ENCODE measurements at places on chromosomes 4 and X.
A peak's percentile ranks its signal among the peaks of the same experiment; 100 is the strongest.

DNA sequence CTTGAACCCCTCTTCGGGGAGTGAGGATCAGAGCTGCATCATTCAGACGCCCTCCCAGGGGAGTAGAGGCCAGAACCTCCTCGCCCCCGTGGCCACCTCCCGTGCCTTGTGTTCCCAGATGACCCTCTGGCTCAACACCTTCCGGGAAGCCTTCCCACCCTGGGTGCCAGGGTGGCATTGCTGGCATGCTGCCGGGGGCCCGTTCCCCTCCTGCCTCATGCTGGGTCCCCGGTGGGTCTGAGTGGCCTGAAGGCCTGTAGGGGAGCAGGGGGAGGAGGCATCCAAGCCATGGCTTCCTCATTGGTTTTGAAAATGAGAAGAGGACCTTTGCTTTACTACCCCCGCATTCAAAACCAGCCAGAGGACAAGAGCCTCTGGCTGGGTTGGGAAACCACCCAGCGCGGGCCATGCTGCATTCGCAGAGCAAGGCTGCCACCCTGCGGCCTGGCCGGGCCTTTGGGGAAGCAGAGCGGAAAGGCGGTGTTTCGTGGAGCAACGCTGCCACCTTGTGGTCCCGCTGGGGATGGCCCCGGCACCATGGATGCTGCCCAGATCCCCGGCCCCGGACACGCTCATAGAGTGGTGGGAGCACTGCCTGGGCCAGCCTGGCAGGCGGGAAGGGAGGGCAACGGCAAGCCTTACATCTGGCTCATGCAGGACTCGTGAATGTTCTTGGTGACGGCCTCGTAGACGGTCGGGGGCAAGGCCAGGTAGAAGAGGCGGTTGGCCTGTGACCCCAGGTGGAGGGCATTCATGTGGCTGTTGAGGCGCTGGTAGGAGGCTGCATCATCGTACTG, 11.9 kb downstream of the G6PD start:
- no peak for DNase-seq

DNA sequence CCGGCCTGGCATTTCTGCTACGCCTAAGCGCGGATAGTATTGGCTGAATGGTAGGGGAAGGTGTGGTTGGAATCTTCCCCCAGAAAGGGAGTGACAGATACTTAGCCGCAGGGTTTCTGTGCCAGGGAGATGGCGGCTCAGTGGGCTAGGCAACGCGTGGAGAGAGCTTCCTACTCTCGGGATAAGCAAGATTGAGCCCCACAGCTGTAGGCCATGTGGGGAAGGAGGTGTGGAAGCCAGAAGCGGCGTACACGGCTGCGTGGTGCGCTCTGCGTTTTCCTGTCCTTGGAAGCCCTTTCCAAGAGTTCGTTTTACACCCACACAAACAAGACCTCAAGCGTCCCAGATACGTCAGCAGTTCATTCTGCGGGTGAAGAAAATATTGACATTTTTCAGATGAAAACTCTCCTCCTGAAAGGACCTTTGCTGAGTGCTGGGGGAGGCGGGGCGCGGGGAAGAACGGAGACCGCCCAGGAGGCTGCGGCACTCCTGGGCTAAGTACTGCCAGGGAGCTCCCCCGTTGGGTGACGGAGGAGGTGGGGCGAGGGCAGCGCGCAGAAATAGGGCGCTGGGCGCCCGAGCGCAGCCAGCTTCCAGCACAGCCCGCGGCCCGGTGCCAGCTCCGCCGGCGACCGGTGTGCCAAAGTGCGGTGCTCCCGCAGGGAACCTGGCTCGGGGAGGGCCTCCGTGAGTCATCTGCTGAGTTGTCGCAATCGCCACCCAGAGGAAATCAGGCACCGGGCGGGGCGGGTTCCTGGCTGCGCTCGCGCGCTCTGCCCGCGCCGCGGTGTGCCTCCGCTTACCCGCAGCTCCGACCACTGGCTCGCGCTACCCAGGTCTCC, at the start of gene GPAT3:
Gene GPAT3, plus strand, starts transcription at position 589 of the 842 bp plus-strand sequence. CDS start 515 bp downstream, outside the sequence.
- peak; percentile 93 for DNase-seq

DNA sequence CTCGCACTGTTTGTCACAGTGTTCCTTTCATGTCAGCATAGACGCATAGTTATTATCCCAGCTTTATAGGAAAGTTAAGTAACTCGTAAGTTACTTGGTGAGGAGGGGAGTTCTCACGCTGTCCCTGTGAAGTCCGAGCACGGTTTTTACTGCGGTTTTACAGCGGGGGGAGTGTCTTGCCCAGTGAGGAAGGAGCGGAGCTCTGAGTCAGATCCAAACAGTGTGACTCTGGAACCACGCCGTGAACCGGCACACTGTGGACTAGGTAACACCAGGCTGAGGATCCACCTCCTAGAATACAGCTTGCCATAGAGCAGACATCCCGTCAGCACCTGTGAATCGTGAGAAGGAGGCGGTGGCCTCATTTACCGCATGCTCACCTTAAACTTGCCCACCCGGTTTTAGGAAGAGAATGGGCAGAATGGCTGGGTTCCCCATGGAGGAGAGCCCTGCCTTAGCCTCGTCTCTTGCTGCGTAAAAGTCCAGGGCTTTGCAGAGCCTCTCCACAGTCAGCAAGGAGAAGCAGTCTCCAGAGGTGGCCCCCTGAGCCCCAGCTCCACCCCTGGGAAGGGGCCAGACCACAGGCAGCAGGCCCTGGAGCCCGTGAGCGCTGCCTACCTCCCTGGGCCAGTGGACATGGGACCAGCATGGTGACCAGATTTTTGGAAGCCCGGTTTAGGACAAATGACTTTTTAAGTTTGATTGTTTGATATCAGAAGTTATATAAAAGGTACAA, 40.2 kb upstream of the HGFAC start:
- DNase-seq = no peak

GRCh38 chrX:94576367-94577004, 902.5 kb downstream of the FAM133A start:
- DNase-seq = no peak

Data from esophagus muscularis mucosa (tissue), 4 donors.